ENCODE measurements at places on chromosomes 6 and 20. TPM values are rescaled to one million over a fixed set of nuclear protein-coding genes. Genes with fewer than 3 reads are reported as not detected.

The ZC2HC1B gene
- total RNA-seq: not detected

The BPIFB1 gene
- total RNA-seq: not detected

DNA sequence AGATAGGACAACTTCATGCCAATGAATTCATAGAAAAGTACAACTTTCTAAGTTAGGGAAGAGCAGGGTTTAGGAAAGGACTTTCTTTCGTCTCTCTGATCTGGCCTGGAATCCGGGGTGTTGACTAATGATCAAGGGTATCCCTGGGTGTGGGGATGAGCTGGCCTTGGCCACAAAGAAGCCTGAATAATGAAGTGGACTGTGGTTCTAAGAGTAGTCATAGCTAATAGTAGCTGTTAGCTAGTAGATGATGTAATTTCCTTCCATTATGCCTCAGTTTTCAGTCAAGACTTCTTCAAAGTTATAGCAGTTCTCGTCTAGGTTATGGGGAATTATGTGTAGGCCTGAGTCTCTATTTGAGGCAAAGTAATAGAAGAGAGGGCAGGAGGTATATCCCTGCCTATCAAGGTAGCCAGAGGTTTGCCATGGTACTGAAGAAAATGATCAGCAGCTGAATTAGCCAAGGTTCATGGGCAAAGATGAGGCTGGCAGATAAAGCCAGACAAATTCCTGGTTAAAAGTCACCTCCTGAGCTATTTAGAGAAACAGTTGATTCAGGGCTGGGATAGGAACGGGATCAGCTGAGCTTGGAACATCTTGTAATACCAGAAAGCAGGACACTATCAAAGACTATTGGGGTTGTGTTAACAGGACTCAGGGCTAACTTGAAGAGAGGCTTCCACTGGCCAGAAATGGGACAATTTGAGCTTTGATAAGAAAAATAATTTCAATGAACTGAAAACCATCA, 18.7 kb upstream of the TRPC4AP start:
- peaks cover 21% of the 10 kb centered on the region for H3K36me3 ChIP-seq
- H3K27ac ChIP-seq: no peak overlapping the region

- H3K27me3 ChIP-seq: peaks cover 14% of the 10 kb centered on the region
- no peaks in the 10 kb centered on the region for H3K36me3 ChIP-seq
- no peak overlapping the region for H3K4me3 ChIP-seq
- DNase-seq: no peak
Observed at GRCh38 chr6:138044458-138044857, 62.8 kb downstream of the PERP start.

GRCh38 chr20:58565461-58566175, 50.4 kb upstream of the APCDD1L start:
- peaks cover 25% of the 10 kb centered on the region for H3K27me3 ChIP-seq
- H3K27ac ChIP-seq: no peak overlapping the region
- DNase-seq: no peak
- no peaks in the 10 kb centered on the region for H3K4me1 ChIP-seq
- H3K36me3 ChIP-seq: no peaks in the 10 kb centered on the region
- no peak overlapping the region for H3K4me3 ChIP-seq

- no peak overlapping the region for H3K4me3 ChIP-seq
- no peaks in the 10 kb centered on the region for H3K27me3 ChIP-seq
- H3K27ac ChIP-seq: peak overlapping the region; percentile 83
- H3K4me1 ChIP-seq: peaks cover 31% of the 10 kb centered on the region
- DNase-seq: peak; percentile 71
- no peaks in the 10 kb centered on the region for H3K36me3 ChIP-seq
Observed at GRCh38 chr6:37239950-37240713, 17.4 kb upstream of the TBC1D22B start.

GRCh38 chr6:140281236-140281635, 906.8 kb upstream of the CITED2 start:
- H3K27ac ChIP-seq: no peak overlapping the region
- no peak overlapping the region for H3K4me3 ChIP-seq
- H3K36me3 ChIP-seq: no peaks in the 10 kb centered on the region
- no peak for DNase-seq
- no peaks in the 10 kb centered on the region for H3K27me3 ChIP-seq

GRCh38 chr20:40521962-40522361, 167.1 kb downstream of the MAFB start:
- DNase-seq: no peak
- no peaks in the 10 kb centered on the region for H3K27me3 ChIP-seq
- H3K4me3 ChIP-seq: no peak overlapping the region
- H3K4me1 ChIP-seq: no peaks in the 10 kb centered on the region
- H3K36me3 ChIP-seq: no peaks in the 10 kb centered on the region

The NCOA5 gene
- 24.5 TPM for total RNA-seq

The EGFL8 gene
- total RNA-seq: 11.4 TPM

The CBFA2T2 gene
- total RNA-seq: 16.8 TPM

The SNAP91 gene
- not detected for total RNA-seq

DNA sequence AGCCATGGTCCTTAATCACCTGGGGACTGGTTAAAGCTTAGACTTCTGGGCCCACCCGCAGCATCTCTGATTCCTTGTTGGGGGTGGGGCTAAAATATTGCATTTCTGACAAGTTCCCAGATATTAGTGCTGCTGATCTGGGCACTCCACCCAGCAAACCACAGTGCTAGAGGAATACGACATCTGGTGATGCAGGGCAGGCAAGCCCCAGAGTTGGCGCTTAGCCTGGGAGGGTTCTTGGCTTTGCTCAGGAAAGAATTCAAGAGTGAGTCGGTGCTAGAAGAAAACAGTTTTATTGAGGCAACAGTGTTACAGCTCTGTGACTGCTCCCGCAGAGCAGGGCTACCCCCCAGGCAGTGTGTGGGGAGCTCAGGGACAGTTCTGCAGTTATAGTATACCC, 210.7 kb downstream of the TFAP2C start:
- no peaks in the 10 kb centered on the region for H3K27me3 ChIP-seq
- no peak for DNase-seq
- no peak overlapping the region for H3K27ac ChIP-seq
- H3K36me3 ChIP-seq: no peaks in the 10 kb centered on the region
- no peaks in the 10 kb centered on the region for H3K4me1 ChIP-seq
- H3K4me3 ChIP-seq: no peak overlapping the region

DNA sequence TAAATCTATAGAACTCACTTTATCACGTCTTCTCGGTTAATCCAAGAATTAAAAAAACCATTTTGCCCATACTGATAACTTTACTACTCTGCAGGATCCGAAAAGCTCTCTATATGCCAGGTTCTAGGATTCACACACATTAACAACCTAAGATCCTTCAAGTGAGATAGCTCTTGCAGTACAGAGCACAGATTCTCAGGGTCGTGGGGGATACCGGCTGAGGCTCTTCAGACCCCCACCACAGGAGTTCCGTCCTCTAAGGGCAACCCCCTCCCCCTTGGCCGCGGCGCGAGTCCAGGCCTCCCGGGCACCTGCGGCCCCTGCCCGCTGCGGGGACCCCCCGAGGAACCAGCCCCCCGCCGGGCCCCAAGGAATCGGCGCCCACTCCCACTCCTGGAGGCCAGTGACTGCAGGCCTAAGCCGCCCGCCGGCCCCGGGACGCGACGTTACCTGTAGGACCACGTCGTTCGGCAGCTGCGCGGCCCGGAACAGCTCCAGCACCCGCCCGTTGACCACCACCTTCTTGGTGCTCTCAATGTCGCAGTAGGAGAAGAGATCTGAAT, 892 bp downstream of the REPS1 start:
- peak overlapping the region; percentile 69 for H3K27ac ChIP-seq
- peaks cover 20% of the 10 kb centered on the region for H3K4me1 ChIP-seq
- H3K4me3 ChIP-seq: peak overlapping the region; percentile 73
- no peaks in the 10 kb centered on the region for H3K27me3 ChIP-seq

The DCDC2 gene
- not detected for total RNA-seq

GRCh38 chr6:98975421-98975820, 27.7 kb upstream of the FBXL4 start:
- no peaks in the 10 kb centered on the region for H3K4me1 ChIP-seq
- H3K36me3 ChIP-seq: no peaks in the 10 kb centered on the region
- DNase-seq: no peak

GRCh38 chr6:118893064-118893806, 717 bp upstream of the ASF1A start:
- DNase-seq: peak; percentile 79
- H3K36me3 ChIP-seq: peaks cover 16% of the 10 kb centered on the region
- H3K4me1 ChIP-seq: peaks cover 54% of the 10 kb centered on the region
- peak overlapping the region; percentile 82 for H3K4me3 ChIP-seq
- H3K27me3 ChIP-seq: no peaks in the 10 kb centered on the region

The TNFAIP3 gene
- 86.7 TPM for total RNA-seq

DNA sequence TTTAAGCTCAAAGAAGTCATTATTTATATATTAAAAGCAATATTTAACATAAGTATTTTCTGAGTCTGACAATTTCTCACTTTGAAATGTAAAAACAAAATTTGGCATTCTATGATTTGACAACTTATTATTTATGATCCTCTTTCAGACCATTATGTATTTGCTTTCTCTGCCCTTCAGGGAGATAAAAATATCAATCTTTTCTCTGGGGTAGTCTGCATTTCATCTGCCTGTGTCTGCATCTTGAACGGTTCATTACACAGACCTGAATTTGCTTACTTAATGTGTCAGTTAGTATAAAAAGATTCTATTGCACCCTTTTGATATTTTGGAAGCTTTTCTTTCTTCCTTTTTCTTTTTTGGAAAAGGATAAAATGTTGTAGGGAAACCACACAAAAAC, 354.0 kb upstream of the RGS17 start:
- no peaks in the 10 kb centered on the region for H3K27me3 ChIP-seq
- H3K36me3 ChIP-seq: no peaks in the 10 kb centered on the region
- DNase-seq: no peak
- no peak overlapping the region for H3K27ac ChIP-seq

The MOG gene
- total RNA-seq: not detected

GRCh38 chr6:159399751-159400221, 230.6 kb downstream of the FNDC1 start:
- no peaks in the 10 kb centered on the region for H3K27me3 ChIP-seq
- H3K36me3 ChIP-seq: no peaks in the 10 kb centered on the region
- H3K4me3 ChIP-seq: no peak overlapping the region
- no peak overlapping the region for H3K27ac ChIP-seq
- no peak for DNase-seq

The SLC44A4 gene
- not detected for total RNA-seq

DNA sequence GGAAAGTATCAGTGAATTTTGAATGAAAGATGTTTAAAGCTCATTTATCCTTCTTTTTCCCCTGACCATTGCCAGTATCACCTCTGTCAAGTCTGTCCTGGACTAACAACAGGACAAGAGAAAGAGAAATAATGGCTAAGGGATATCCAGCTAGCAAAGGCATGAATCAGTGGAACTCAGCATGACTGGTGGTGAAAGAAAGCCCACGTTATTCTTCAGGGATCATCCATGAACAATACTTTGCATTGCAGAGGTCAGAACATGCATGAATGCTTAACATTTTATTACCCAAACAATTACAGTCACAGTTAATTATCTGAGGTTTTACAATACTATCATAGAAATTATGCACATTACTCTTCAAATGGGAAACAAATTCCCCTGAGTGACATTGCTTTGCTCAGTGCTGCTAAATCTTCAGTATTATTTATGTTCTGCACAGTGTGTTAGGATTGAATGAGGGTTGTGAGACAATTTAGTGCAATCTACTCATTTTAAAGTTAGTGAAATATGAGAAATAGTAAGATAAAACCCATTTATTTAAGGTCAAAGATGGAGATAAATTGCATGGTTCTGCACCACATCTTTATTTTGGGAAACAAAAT, 350.7 kb downstream of the KHDRBS2 start:
- H3K4me1 ChIP-seq: no peaks in the 10 kb centered on the region
- no peak overlapping the region for H3K4me3 ChIP-seq
- H3K27me3 ChIP-seq: no peaks in the 10 kb centered on the region
- no peak for DNase-seq
- H3K36me3 ChIP-seq: no peaks in the 10 kb centered on the region

GRCh38 chr20:16479666-16480065, 93.6 kb downstream of the KIF16B start:
- no peaks in the 10 kb centered on the region for H3K27me3 ChIP-seq
- no peak overlapping the region for H3K4me3 ChIP-seq
- H3K36me3 ChIP-seq: no peaks in the 10 kb centered on the region
- DNase-seq: no peak
- H3K27ac ChIP-seq: no peak overlapping the region
- H3K4me1 ChIP-seq: no peaks in the 10 kb centered on the region

The HLA-G gene
- total RNA-seq: 0.85 TPM

DNA sequence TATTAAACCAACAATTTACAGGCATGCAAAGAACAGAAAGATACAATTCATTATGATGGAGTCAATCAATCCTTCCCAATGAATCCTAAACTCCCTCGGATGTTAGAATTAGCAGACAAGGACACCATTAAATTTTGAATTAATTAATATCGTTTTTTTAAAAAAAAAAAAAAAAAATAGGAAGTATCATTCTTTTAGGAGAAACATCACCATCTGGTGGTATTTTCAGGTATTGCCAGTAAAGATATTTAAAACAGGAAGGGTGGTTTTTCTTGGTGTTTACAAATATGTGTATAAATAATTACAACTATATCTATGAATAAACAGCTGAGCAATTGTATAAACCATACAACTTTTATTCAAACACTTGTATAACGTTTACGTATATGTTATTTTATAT, 564.4 kb downstream of the HAO1 start:
- H3K27ac ChIP-seq: no peak overlapping the region
- DNase-seq: no peak
- no peaks in the 10 kb centered on the region for H3K27me3 ChIP-seq
- no peaks in the 10 kb centered on the region for H3K4me1 ChIP-seq
- H3K36me3 ChIP-seq: no peaks in the 10 kb centered on the region
- H3K4me3 ChIP-seq: no peak overlapping the region

DNA sequence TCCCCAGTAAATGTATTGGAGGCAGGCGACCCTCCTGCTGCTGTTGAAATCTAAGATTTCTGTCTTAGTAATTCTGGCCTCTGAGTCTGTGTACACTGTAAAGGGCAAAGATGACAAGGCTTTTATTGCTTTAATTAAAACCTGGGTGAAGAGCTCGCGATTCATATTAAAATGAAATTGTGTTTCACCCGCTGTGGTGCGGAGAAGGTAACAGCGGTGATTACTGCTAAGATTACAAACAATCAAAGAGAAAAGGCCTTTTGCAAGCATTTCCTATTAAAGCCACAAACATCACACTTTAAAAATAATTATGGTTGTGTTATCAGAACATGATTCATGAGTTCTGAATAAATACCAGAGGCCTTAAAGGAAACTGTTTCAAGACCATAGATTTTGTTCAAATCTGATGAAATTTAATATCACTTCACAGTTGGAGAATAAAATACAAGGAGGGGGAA, 69.3 kb downstream of the TOX2 start:
- no peak overlapping the region for H3K4me3 ChIP-seq
- H3K4me1 ChIP-seq: peaks cover 9% of the 10 kb centered on the region
- H3K27me3 ChIP-seq: peaks cover 42% of the 10 kb centered on the region
- H3K27ac ChIP-seq: no peak overlapping the region

GRCh38 chr6:19452495-19452894, 384.7 kb upstream of the ID4 start:
- H3K27ac ChIP-seq: no peak overlapping the region
- no peaks in the 10 kb centered on the region for H3K27me3 ChIP-seq
- no peaks in the 10 kb centered on the region for H3K4me1 ChIP-seq
- H3K4me3 ChIP-seq: no peak overlapping the region

DNA sequence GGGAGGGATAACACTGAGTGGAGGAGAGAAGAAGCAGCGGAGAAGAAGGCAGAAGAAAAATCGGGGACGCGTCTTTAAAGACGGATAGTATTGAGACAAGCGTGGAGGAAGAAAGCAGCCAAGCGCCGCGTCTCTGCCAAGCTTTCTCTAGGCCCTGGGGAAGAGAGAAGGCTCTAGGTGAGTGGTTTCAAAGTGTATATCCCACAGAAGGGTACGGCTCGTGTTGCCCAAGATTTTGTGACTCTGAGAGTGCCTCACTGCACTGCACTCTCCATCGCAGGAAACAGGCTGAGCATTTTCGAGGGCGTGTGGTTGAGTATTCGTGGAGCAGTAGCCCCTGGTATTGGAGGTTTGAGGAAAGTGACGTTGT, 185.4 kb downstream of the TRIM27 start:
- peaks cover 69% of the 10 kb centered on the region for H3K27me3 ChIP-seq
- peaks cover 17% of the 10 kb centered on the region for H3K36me3 ChIP-seq
- peak overlapping the region; percentile 1 for H3K4me3 ChIP-seq
- peak overlapping the region; percentile 3 for H3K27ac ChIP-seq
- H3K4me1 ChIP-seq: peaks cover 16% of the 10 kb centered on the region
